ENCODE measurements at places on chromosomes 3 and 15.

DNA sequence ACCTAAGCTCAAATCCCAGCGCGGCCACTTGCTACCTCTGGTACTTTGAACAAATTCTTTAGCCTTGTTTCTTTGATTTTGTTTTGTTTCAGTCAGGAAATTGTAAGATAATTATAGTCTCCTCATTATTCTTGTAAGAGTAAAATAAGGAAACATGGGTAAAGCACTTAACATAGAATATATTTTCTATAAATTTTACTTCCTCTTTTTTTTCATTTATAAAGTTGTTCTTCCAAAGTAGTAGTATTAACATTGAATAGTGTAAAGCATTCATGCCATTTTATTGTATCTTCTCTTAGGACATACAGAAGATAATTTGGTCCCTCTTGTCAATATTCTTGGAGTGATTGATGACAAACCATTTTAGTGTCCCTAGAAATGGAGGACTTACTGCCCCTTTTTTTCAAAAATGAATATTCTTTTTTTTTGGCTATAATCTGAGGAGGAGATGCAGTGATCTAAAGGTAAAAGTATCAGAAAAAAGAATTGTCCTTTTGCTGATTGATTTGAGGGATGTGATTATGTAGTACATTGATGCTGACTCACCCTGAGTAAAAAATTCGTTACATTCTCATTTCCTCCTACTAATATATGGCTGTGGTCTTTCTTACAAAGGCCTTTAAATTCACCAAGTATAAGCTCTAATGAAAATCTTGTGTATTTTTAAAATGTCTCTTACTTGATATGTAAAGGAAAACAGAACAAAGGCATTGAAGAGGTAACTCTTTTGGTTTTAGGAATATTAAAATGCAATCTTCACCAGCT is 51.0 kb downstream of the ALCAM start:
- DNase-seq: peak; percentile 52

DNA sequence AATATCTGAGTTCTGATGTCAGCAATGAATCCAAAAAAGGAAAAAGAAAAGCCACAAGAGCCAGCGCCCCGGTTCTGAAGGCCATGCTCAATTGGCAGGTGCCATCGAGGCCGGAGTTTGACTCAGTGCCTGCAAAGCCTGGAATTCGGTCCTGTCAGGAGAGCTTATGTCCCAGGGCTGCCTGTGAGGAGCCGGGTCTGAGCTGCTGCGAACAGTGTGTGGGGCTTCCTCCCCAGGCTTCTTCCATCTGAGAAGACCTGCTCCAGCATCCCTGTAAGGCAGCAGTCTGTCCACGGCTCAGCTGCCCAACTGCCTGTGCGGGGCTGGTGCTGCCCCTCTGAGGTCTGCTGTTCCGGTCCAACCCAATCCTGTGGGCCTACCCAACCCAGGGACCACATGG is 46.1 kb downstream of the ROPN1B start:
- DNase-seq: no peak

- DNase-seq: no peak
Observed at GRCh38 chr3:6747017-6747416, 113.9 kb upstream of the GRM7 start.

DNA sequence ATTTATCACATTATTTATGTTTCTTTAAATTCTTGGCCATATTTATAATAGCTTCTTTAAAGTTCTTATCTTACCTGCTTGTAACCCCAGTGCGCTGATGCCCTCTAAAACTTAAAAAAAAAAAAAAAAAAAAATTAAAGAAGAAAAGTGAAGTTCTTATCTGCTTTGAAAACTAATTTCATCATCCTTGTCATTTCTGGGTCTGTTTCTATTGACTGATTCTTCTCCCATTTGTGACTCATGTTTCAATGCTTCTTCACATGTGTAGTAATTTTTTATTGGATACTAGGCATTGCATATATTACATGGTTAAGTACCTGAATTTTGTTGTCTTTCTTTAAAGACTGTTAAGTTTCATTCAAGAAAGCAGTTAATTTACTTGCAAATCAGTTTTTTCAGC is 3.4 kb upstream of the SEC22A start:
- no peak for DNase-seq

DNA sequence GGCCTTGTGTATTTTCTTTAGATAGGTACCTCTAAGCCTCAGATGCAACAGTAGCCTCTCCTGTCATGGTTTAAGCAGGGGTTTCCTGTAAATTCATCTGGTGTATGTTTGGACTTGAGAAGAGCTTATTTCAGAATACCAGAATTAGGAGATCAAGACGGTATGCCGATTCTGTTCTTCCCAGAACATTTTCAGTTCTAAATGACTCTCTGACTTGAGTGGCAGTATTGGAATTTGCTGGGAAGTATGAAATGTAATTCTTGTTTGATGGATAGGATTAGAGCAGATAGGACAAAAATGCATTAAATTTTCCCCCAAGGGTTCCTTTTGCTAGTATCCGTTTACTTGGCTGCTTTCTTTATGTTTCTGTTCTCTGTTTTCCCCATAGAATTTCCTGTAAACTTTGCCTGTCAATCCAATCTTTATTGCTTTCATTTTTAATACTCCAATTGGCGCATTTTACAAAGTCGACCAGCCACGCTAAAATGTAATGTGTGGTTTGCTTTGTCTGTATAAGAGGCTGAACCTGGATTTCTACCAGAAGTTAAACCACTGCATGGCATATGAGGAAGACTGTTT is 612.2 kb downstream of the RBMS3 start:
- DNase-seq: no peak

DNA sequence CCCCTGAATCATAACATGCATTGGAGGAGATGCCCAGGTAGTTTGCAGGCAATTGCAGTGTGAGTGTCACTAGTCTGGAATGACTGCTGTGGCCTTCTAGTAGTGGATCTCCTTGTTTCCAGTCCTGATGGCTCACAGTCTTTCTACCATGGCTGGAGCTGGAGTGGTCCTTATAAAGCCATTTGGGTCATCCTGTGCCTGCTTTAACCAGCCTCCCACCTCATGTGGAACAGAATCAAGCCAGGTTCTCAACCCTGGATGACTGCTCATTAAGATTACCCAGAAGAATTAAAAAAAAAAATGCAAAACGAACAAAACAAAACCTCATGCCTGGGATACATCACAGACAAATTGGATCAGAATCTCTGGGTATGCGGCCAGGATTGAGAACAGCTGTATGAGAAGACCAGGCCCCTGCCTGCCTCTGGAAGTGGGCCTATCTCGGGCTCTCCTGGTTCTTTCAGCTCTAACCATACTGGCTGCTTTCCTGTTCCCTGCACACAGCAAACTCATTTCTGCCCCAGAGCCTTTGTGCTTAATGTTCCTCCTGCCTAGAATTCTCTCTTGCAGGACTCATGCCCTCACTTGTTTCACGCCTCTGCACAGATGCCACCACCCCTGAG is 96.4 kb downstream of the ITPR1 start:
- DNase-seq: no peak

DNA sequence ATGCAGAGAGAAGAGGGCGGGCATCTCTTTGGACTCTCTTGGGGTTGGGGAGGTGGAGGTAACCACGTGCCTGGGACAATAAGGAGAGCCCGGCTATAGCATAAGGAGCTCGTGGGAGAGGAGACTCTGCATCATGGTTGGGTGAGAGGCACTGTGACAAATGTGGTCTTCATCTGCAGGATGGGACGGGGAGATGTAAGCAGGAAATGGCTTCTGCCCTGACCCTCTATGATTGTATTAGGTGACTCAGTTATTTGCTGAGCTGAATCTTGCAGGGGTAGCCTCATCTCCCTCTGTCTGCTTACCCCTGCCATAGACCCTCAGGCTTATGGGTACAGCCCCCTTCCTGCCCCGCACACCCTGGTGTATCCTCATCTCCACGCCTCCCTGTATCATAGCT is 48.7 kb downstream of the CORO2B start:
- peak; percentile 29 for DNase-seq

- DNase-seq: no peak
Observed at GRCh38 chr15:42355291-42355690, 4.0 kb upstream of the CAPN3 start.

- DNase-seq: no peak
Observed at GRCh38 chr3:135238236-135238830, 443.3 kb downstream of the EPHB1 start.

GRCh38 chr3:4672725-4673275 is 179.7 kb downstream of the ITPR1 start:
- DNase-seq: no peak

DNA sequence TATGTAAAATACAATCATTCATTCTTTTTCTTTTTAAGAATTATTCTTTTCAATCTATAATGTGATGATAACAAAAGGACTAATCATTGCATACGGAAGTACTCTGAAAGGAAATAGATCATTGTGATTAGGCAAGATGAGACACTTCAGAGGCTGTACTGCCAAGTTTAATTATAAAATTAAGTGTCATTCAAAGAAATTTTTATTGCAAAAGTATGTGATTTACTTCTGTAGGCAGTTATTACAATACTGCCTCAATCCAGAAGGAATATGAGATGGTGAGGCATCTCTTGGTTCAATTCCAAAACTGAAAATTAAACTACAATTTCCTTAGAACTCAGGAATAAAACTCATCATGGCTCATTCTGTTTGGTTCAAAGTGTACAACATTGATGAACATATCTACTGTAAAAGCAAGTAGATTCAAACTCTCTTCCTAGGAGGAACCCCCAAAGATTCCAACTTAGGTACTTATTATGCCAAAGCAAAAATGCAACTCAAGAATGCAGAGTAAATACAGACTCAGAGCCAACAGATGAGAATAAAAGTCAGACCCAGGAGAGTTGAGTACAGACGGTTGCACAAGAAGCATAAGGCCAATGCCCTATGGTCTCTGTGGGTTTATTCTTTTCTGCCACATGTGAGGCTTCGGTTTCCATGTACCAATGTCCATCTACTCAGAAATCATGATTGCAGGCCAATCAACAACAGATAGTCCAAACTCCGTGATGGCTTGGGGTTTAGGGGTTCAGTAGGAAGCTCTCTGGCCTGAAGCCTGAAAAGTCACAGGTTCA is 118.5 kb upstream of the WNT5A start:
- no peak for DNase-seq

DNA sequence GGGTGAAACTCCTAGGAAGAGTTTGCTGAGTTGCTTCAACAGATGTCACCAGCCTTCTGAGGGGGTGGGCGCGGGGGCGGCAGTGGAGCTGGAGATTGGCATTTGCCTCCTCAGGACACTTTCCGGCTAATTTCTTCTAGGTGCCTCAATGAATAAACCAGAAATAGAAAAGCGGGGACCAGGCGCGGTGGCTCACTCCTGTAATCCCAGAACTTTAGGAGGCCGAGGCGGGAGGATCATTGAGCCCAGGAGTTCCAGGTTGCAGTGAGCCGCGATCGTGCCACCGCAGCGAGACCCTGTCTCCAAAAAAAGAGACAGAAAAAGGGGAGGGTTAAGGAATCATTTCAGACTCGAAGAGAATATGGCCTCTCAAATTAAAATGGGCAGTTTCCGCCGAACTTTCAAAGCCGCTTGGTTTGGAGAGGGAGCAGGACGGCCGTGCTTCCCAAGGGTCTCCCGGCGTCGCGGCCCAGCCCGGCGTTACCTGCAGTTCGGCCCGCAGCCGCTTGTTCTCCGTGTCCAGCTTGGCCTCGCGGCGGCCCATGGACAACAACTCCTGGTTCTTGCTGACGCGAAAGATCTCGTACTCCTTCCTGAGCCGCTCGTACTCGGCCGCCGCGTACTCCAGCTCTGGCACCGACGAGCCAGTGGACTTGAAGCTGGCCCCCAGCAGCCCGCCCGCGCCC is 587 bp downstream of the NPHP3 start:
- DNase-seq: peak; percentile 40

GRCh38 chr15:85541744-85542143 is 161.3 kb downstream of the AKAP13 start:
- peak; percentile 29 for DNase-seq

DNA sequence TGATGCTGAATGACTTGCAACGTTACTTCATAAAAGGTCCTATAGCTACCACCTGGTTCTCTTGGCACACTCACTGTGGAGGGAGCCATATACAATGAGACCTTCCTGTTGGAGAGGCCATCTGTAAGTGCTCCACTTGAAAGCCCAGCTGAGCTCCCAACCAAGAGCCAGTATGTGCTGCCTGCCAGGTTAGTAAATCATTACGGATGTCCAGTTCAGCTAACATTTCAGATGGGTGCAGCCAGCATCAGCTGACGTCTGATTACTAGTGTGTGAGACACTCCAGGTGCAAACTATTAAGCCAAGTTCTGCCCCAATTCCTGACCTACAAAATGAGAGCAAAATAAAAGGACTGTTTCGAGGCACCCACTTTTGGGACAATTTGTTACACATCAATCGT is 274.4 kb upstream of the ROBO2 start:
- no peak for DNase-seq

DNA sequence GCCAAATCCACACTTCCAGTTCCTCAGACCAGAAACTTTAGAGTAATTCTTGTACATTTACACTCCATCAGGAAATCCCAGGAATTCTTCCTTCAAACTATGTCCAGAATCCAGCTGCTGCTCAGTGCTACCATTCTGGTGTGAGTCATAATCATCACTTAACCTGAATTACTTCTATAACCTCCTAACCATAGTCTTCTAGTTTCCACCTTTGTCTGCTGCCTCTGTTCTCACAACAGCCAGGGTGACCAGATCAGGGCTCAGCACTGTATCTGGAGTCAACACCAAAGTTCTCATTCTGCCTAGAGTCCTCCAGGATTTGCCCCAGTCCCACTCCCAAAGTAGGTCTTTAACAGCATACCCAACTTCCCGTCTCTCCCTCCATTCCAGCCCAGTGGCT is 3.4 kb downstream of the CLDND1 start:
- DNase-seq: no peak

DNA sequence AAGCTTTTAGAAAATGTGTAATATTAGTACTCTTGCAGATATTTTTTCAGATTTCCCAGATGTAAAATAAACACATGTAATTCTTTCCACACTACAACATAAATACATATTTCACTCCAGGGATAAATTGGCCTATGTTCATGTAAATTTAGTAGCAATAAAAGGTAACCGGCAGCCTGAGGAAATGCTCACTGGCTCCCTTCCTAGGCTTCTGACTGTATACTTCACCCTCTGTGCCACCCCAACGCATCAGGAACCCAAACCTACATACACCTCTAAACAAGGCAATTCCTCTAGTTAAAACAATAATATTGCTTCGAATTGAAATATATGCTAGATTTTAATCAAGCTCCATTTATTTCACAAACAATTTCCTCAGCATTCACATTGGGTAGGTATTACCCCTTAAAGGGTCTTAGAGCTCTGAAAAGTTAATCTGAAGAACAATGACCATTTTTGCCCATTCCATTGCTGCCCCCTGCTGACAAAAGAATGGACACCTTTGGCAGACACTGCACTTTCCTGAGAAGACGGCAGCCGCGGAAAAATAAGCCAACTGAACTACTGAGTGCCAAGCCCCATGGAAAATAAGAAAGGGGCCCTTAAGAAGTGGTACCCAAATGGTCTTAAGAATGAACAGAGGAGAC is 212.5 kb downstream of the OSBPL10 start:
- peak; percentile 65 for DNase-seq

GRCh38 chr3:128922804-128923459 is 43.5 kb downstream of the ACAD9 start:
- DNase-seq: no peak

- DNase-seq: no peak
Observed at GRCh38 chr15:82873000-82873680, 63.7 kb downstream of the WHAMM start.
